Stimulated activated CD8-positive, alpha-beta memory T cell treated with anti-CD3 and anti-CD28 coated beads, Interleukin-7, amount 100 ng/mL, for 48 hours (primary cell): ENCODE measurements at places on chromosomes 16 and 17.

- no peak for DNase-seq
Observed at GRCh38 chr16:7561908-7562405, 229.3 kb downstream of the RBFOX1 start.

- DNase-seq, result no peak
Observed at GRCh38 chr16:67091906-67092566, 17.7 kb upstream of the PHAF1 start.

DNA sequence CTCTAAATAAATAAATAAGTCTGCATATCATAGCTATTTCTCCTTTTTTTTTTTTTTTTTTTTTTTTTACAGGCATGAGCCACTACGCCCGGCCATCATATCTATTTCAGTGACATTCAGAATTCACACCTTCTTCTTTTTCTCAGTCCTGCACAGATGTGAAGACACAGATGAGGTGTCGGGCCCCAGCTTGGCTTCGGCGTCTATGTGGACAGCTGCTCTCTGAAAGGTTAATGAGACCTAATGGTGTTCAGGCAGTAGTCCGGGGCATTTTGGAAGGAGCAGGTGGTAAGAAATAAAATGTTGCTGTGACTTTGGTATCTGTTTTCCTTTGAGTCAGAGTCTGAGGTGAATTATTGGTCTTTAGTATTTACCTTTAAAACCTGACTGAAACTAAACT, 23.6 kb downstream of the TANGO6 start:
- no peak for DNase-seq

GRCh38 chr17:7195971-7196370, 16.8 kb upstream of the ASGR1 start:
- DNase-seq, result no peak

- no peak for DNase-seq
Observed at GRCh38 chr17:66426397-66427033, 124.1 kb downstream of the PRKCA start.

DNA sequence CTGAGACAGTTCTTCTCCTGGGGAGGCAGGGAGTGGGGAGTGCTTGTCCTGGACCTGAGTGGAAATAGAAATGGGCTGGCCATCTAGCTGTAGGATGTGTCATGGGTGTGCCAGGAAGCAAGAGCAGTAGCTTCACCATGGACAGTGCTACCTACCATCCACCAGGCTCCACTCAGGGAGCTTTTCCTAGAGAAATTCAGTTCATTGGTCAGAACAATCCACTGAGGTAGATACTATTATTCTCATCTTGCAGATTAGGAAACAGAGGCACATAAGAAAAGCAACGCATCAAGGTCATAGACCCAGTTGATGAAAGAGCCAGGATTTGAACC, 372.0 kb downstream of the SLC39A11 start:
- no peak for DNase-seq

DNA sequence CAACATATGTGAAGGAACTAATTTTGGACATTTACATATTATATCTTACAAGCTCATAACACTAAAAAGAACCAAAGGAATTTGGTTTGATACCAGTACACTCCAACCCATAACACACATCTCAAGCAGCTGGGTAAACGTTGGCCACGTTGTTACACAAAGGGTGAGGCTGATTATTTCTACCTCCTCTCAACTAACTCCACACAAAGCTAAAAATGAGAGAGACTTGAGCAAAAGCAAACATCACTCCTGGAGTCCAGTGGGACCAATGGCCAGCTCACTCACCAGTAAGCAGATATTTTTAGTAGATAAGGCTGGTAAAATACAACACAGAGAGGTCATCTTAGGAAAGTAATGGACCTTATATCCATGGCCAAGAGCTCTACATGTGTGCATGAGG, 207.6 kb downstream of the MRTFB start:
- DNase-seq, result no peak
